WTC11 (cell line): ENCODE measurements at places on chromosomes 1 and 21. TPM values are rescaled to one million over a fixed set of nuclear protein-coding genes. Genes with fewer than 3 reads are reported as not detected.

LRRC38 gene
- 0.15 to 0.25 TPM (median 0.16 TPM) in 3 replicates for total RNA-seq

DNA sequence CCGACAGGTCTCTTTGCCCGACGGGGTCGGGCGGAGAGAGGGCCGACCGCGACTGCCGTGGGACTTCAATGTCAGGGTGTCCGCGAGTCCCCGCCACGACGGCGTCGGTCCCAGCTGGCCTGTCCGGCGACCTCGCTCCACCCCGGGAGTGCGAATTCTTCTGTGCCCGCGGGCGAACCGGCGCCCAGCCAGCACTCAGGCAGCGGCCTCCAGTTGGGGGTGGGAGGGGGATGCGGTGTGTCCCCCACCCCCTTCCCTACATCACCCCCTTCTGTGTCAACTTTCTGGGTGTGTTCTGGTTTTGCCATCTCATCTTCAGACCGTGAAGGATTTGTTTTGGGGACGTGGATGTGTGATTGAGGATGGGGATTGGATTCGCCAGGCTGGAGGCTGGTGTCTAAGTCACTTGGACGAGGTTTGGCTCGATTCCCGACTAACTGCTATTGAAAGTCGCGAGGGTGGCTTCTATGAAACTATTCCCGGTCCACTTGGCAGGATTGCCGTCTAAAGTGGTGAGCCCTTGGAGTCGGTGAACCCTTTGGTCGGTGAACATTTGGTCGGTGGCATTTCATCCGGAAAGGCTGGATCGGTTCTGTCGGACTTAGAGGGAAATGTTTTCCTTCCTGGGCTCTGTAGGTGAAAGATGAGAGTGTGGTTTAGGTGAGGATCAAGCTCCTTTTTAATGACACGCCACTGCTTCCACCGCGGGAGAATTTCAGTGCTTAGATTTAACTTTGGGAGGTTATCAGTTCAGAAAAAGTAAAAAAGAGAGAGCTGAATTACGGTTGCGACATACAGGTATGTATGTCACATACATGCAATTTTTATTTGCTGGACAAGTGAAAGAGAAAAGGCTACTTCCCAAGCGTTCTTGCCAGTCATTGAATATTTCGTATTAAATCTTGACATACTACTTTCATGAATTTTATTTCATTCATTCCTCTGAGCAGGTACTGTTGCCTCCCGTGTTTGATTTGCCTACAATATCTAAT is 771 bp downstream of the ABCD3 start:
- H3K27ac ChIP-seq = no peak overlapping the region
- no peaks in the 10 kb centered on the region for H3K36me3 ChIP-seq
- DNase-seq = peak; percentile 17
- no peak overlapping the region for H3K4me3 ChIP-seq

DNA sequence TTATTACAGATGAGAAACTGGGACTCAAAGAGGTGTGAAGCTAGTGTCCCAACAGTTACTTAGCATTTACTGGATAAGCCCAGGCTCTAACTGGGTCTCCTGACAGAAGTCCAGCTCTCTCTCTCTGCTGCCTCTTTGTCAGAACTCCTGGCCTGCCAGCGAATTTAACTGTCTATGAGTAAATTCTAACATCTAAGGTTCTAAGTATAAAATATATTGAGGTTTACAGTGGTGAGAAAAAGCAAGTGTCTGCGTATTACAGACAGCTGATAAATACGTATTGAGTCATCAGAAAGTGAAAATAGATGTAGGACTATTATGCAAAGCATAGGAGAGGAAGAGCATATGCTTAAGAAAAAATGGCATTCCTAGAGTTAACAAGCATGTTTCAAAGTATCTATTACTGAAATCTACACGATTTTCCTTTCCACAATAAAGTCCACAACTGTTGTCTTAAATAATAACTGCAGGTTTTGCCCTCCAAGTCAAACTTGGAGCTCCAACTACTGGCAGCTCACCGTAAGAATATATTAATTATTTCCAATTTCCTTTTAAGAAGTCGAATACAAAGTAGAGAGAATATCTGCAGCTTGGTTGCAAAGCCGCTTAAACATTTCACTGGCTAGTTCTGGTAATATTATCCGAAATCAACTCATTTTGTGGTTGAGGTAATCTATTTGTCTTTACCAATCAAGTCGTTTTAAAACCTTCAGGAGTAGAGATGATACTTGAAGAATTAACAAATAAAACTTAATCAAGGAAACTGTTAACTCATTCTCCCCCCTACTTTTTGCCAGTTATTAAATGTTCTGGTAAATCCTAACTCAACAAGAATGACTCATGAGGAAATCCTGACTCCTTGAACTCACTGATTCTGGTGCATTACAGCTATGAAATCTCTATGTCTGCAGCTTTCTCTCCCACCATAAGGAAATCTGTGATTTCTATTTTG is 1.4 kb upstream of the RGS2 start:
- H3K4me1 ChIP-seq = peaks cover 26% of the 10 kb centered on the region
- DNase-seq = no peak
- H3K36me3 ChIP-seq = peaks cover 10% of the 10 kb centered on the region
- H3K27ac ChIP-seq = peak overlapping the region; percentile 7; the same call in 1 of the 2 replicates
- peaks cover 16% of the 10 kb centered on the region for H3K27me3 ChIP-seq
- H3K4me3 ChIP-seq = peak overlapping the region; percentile 91

DNA sequence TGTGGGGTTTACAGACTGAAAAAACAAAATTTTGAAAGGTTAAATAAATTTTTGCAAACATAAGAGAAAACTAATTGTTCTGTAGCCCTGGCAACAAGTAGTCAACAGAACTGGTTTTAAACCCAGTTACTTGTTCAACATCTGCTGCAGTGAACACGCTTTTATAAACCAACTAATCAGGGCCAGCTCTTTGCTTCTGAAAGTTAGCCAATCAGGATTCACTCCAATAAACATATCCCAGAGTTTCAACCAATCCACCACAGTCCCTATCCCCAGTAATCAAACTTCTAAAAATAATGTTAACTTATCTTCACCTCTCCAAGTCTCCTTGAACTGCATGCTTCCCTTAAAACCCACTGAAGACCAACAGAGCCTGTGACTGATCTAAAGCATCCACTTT is 306.6 kb downstream of the CTH start:
- H3K4me3 ChIP-seq = no peak overlapping the region
- DNase-seq = no peak
- peaks cover 5% of the 10 kb centered on the region for H3K4me1 ChIP-seq
- H3K27me3 ChIP-seq = no peaks in the 10 kb centered on the region
- H3K27ac ChIP-seq = no peak overlapping the region
- no peaks in the 10 kb centered on the region for H3K36me3 ChIP-seq

GRCh38 chr1:234743791-234744611 is 134.0 kb upstream of the IRF2BP2 start:
- peaks cover 42% of the 10 kb centered on the region for H3K4me1 ChIP-seq
- DNase-seq = peak; percentile 34
- no peaks in the 10 kb centered on the region for H3K36me3 ChIP-seq
- H3K4me3 ChIP-seq = peak overlapping the region; percentile 52

- DNase-seq = no peak
- H3K36me3 ChIP-seq = peaks cover 11% of the 10 kb centered on the region
- H3K27ac ChIP-seq = no peak overlapping the region
- peaks cover 11% of the 10 kb centered on the region for H3K4me1 ChIP-seq
Observed at GRCh38 chr21:43317959-43318358, 109.0 kb downstream of the SIK1 start.

DNA sequence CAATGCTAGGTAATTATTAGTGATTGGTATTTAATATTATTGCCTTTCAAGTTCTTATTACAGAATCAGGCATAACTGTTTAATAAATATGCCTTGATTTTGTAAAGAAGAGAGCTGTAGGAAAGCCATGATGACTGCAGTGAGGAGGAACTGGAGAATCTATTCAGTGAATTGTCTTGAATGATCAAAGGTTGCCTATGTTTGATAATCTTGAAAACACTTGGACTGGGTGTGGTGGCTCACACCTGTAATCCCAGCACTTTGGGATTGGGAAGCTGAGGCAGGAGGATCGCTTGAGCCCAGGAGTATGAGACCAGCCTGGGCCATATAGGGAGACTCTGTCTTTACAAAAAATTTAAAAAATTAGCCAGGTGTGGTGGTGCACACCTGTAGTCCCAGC is 42.4 kb downstream of the FMN2 start:
- no peak for DNase-seq
- H3K4me3 ChIP-seq = no peak overlapping the region
- no peak overlapping the region for H3K27ac ChIP-seq
- no peaks in the 10 kb centered on the region for H3K36me3 ChIP-seq
- peaks cover 12% of the 10 kb centered on the region for H3K4me1 ChIP-seq
- H3K27me3 ChIP-seq = no peaks in the 10 kb centered on the region

GRCh38 chr21:35578831-35579471 is 481.4 kb downstream of the SETD4 start:
- no peak overlapping the region for H3K4me3 ChIP-seq
- H3K4me1 ChIP-seq = peaks cover 14% of the 10 kb centered on the region
- H3K27me3 ChIP-seq = no peaks in the 10 kb centered on the region
- no peak overlapping the region for H3K27ac ChIP-seq
- DNase-seq = no peak
- H3K36me3 ChIP-seq = no peaks in the 10 kb centered on the region

DNA sequence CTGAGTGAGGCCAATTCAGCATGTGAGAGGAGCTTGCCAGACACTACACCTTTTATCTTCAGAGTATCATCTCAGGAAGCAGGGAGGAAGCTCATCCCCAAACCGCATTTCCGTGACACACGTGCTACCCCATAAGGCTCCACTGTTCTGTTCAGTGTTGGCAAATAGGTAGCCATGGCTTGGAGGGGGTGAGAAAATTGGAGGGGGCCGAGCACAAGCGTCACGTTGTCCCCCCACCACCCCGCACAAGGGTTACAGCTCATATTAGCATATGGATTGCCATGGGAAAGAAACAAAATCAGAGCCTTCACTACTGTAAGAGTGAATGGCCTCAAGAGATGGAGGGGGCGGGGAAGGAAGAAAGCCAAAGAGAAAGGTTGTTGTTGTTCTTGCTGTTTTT is 46.7 kb downstream of the OLIG1 start:
- H3K36me3 ChIP-seq = no peaks in the 10 kb centered on the region
- peaks cover 5% of the 10 kb centered on the region; the same call in 1 of the 2 replicates for H3K27me3 ChIP-seq
- no peak for DNase-seq
- peak overlapping the region; percentile 21; the same call in 1 of the 2 replicates for H3K27ac ChIP-seq
- no peak overlapping the region for H3K4me3 ChIP-seq

GRCh38 chr1:49448200-49448599 is 575.6 kb downstream of the AGBL4 start:
- H3K4me3 ChIP-seq = no peak overlapping the region
- DNase-seq = no peak
- H3K27ac ChIP-seq = no peak overlapping the region
- peaks cover 2% of the 10 kb centered on the region; the same call in 1 of the 2 replicates for H3K27me3 ChIP-seq
- H3K4me1 ChIP-seq = no peaks in the 10 kb centered on the region

GRCh38 chr21:32329776-32330175 is 31.1 kb downstream of the MRAP start:
- no peaks in the 10 kb centered on the region for H3K4me1 ChIP-seq
- no peak overlapping the region for H3K4me3 ChIP-seq
- no peaks in the 10 kb centered on the region for H3K27me3 ChIP-seq

DAB1 gene
- 10.7 to 12.3 TPM (median 12.1 TPM) in 3 replicates for total RNA-seq

NEK2 gene
- total RNA-seq = 22.7 to 25.2 TPM (median 23.5 TPM) in 3 replicates

DNA sequence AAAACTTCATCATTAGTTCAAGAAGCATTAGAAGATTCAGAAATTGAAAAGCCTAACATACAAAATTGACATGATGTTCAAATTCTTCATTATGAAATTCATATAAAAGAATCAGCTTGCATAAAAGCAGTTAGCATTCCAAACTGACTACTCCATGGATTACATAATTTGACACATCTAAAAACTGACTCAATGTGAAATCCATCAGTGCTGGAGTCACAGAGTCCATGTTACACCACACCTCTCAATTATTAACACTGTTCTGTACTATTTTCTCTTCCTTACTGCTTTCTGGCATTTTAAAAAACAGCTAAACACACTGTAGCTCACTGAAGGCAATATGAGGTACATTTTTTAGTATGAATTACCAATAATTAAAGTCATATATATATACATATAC is 28.0 kb downstream of the ARHGAP29 start:
- H3K36me3 ChIP-seq = 0 out of 2 replicates have a peak, but pooled peaks cover 5% of the 10 kb centered on the region
- H3K27ac ChIP-seq = no peak overlapping the region
- H3K27me3 ChIP-seq = no peaks in the 10 kb centered on the region

ATP6V1G3 gene
- not detected in 3 replicates for total RNA-seq

DNA sequence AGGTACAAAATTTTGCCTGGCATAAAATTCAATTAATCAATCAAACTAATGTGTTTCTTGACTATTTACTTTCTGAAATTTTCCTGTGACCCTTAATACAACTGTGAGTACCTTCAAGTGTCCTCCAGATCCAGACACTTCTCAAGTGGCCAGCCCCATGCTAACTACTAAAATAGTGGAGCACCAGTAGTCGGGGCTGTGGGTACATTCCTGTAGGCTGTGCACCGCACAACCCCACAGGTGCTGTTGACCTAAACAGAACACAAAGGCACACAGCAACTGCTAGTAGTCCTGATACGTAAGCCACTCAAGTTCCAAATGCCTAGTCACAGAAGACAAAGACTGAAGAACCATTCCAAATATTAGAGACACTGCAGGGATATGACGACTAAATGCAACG is 36.6 kb downstream of the TMEM50B start:
- peaks cover 3% of the 10 kb centered on the region for H3K36me3 ChIP-seq
- no peaks in the 10 kb centered on the region for H3K4me1 ChIP-seq
- H3K27me3 ChIP-seq = no peaks in the 10 kb centered on the region
- H3K4me3 ChIP-seq = no peak overlapping the region
- H3K27ac ChIP-seq = peak overlapping the region; percentile 54

DNA sequence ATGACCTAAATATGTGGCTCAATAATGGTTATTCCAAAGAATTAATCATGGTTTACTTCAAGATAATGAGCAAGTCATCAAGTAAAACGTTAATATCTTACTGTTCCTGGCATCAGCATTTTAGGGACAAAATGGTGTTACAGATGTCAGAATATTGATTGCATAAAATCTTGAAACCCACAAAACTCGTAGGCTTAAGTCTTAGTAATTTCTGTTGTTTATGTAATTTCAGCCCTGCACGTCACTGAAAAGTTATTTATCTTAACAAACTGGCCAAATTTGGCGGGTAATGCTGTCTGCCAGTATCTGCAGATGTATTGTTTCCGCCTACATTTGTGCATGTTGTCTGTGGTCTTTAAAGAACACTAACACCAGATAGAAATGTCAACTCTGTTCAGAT is 25.8 kb downstream of the CDC7 start:
- H3K27ac ChIP-seq = peak overlapping the region; percentile 10; the same call in 1 of the 2 replicates
- DNase-seq = no peak
- peaks cover 10% of the 10 kb centered on the region for H3K4me1 ChIP-seq

GRCh38 chr1:82752046-82752445 is 951.3 kb downstream of the ADGRL2 start:
- H3K27me3 ChIP-seq = no peaks in the 10 kb centered on the region
- no peak overlapping the region for H3K27ac ChIP-seq
- H3K4me3 ChIP-seq = no peak overlapping the region
- DNase-seq = no peak
- H3K36me3 ChIP-seq = no peaks in the 10 kb centered on the region
